Kidney (tissue), 22 donors: ENCODE measurements at places on chromosomes 12 and 14. TPM values are rescaled to one million over a fixed set of nuclear protein-coding genes. Genes with fewer than 3 reads are reported as not detected.

GRCh38 chr14:80364274-80364673 lies 153.0 kb upstream of the DIO2 start:
- no peak overlapping the region for H3K27ac ChIP-seq
- DNase-seq: no peak
- H3K36me3 ChIP-seq: no peaks in the 10 kb centered on the region
- no peaks in the 10 kb centered on the region for H3K27me3 ChIP-seq
- no peak overlapping the region for H3K4me3 ChIP-seq
- no peaks in the 10 kb centered on the region for H3K4me1 ChIP-seq

DNA sequence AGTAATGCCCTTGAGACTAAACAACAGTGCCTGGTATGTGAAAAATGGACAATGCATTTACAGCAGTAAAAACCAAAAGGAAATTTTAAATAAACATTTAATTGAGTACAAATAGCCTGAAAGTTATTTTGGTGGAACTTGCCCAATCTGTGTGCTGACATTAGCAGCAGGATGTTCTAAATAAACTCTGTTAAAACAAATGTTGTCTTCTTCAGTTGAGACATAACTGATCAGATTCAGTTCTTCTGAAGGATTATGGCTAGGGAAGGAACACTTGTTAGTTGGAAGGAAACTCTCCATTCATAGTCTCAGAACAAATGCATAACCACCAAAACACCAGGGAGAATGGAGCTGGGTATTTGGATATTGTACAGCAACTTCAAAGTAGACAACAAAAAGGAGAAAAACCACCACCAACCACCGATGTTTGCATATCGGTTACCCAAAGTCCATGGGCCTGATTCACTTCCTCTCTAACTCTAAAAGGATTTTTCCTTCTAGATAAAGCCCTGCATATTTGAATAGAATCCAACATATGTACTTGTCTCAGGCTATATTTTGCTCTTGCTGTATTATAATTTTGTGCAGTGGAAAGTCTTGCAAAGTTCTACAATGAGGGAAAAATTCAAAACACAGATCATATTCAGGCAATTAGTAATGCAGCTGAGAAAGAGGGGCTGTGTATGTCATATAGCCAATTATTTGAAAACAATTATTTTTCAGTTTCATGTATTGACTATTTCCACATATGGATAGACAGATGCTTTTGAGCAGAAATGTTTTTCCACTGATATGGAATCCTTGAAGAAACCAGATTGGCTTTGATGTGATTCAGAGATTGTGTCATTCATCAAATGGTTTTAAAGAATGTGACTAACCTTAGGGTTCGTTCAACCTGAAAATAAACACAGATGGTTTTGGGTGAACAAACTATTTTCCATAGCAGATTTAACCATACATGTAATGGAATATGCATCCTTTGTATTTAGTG lies 152.2 kb upstream of the BMP4 start:
- no peaks in the 10 kb centered on the region for H3K27me3 ChIP-seq
- no peak overlapping the region for H3K4me3 ChIP-seq
- H3K27ac ChIP-seq: no peak overlapping the region
- no peaks in the 10 kb centered on the region for H3K36me3 ChIP-seq
- no peak for DNase-seq

- H3K27me3 ChIP-seq: no peaks in the 10 kb centered on the region
- H3K36me3 ChIP-seq: no peaks in the 10 kb centered on the region
- no peak overlapping the region for H3K4me3 ChIP-seq
- DNase-seq: no peak
- no peak overlapping the region for H3K27ac ChIP-seq
Observed at GRCh38 chr12:74899031-74899829, 310.4 kb downstream of the KCNC2 start.

DNA sequence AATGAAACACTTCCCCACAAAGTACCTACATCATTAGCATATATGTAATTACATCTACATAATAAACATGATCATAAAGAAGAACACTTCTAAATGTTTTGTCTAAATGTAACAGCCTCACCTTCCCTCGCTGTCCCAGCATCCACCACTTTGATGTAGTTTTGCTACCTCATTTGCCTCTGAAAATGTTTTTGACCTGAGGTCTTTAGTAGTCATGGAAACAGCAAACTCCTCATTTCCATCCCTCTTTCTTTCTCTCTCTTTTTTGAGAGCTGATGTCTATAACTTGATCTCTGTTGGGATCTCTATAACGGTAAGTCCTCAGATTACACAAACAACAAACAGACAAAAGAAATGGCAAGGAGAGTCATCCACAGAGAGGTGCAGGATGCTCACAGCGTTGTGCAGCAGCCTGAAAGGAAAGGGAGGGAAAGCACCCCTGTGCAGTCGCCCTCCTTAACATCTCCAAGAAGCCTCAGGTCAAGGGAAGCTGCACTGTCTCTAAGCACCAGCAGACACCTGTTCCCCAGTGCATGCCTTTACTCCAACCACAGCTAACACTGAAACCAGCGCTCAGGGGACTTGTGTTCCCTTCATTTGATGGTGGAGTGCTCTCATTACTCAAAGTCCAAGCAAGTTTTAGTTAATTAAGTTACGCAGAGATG lies 268.7 kb downstream of the TMEM132D start:
- no peak for DNase-seq
- H3K36me3 ChIP-seq: no peaks in the 10 kb centered on the region
- no peak overlapping the region for H3K4me3 ChIP-seq
- no peak overlapping the region for H3K27ac ChIP-seq
- no peaks in the 10 kb centered on the region for H3K27me3 ChIP-seq

DNA sequence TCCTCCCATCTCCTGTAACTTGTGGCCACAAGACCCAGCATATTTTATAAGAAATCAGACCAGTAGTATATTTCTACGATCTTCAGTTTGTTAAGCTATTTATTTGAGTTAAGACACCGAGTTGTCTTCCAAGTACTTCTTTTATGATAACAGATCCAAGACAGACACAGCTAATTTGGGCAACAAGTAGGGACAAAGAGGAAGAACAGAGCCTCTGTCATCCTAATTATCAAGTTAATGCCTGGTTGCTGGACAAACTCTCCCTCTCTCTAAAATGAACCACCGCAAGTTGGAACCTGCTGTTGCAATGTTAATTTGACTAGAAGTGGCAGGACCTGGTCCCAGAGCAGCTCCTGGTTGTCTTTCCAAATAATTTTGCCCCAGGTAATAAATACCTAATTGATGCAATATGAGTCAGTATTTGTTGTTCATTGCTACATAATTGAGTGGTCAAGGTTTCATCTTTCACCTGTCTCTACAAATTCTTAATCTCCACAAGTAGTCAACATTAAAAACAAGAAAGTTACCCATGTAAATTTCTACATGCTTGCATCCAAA lies 323.7 kb downstream of the PAWR start:
- H3K4me1 ChIP-seq: no peaks in the 10 kb centered on the region
- H3K27me3 ChIP-seq: no peaks in the 10 kb centered on the region
- no peaks in the 10 kb centered on the region for H3K36me3 ChIP-seq
- H3K27ac ChIP-seq: no peak overlapping the region

DNA sequence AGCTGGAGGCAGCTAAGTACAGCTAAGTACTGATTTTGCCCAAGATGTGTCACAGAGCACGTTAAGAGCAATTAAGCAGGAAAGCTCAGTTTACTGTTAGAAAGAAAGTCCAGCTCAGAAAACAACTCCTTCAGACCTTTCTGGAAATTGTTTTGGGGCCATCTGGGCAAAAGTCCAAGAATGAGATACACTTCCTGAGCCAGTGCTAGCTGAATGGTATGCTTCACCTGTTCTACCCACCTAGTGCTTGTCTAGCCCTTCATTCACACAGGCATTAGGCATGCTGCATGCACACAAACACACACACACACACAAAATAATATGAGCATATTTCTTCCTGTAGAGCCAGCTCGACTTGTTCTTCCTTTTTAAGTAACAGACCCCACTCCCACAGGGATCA lies 6.6 kb upstream of the IKZF4 start:
- no peak for DNase-seq
- H3K4me3 ChIP-seq: no peak overlapping the region
- no peaks in the 10 kb centered on the region for H3K36me3 ChIP-seq
- H3K27me3 ChIP-seq: no peaks in the 10 kb centered on the region

DNA sequence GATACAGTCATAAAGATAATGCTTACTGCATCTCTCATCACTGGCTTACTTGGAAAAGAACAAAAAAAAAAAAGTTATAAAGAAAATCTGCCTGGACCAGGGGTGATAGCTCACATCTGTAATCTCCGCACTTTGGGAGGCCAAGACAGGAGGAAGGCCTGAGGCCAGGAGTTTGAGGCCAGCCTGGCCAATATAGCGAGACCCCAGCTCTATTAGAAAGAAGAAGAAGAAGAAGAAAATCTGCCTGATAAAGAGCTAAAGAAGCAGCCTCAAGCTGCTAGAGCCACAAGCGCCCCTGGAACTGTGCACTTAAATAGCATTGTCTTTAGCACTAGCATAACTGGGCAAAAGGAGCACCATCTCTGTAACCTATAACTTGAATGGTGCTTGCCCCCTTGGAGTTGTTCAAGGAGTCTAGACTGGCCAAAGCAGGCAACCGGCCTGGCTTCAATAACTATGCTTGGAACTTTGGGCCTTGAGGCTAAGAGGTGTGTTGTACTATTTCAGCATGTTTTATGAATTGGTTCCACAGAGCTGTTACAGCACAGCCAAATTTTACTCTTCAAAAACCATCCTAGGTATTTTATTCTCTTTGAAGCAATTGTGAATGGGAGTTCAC lies 53.2 kb downstream of the SINHCAF start:
- H3K27ac ChIP-seq: no peak overlapping the region
- no peaks in the 10 kb centered on the region for H3K4me1 ChIP-seq
- H3K27me3 ChIP-seq: no peaks in the 10 kb centered on the region
- no peaks in the 10 kb centered on the region for H3K36me3 ChIP-seq

Gene LAG3
- total RNA-seq: 1.3 TPM

Gene SLC7A7
- total RNA-seq: 26.6 TPM

Gene SYNDIG1L
- total RNA-seq: 0.13 TPM

Gene INHBE
- 0.19 TPM for total RNA-seq

Gene MGP
- total RNA-seq: 811 TPM

Gene PRB2
- total RNA-seq: not detected
